ENCODE measurements at places on chromosomes 5 and 9. TPM values are rescaled to one million over a fixed set of nuclear protein-coding genes. Genes with fewer than 3 reads are reported as not detected.

Gene PCDHB3
- total RNA-seq, result 2.0 TPM

DNA sequence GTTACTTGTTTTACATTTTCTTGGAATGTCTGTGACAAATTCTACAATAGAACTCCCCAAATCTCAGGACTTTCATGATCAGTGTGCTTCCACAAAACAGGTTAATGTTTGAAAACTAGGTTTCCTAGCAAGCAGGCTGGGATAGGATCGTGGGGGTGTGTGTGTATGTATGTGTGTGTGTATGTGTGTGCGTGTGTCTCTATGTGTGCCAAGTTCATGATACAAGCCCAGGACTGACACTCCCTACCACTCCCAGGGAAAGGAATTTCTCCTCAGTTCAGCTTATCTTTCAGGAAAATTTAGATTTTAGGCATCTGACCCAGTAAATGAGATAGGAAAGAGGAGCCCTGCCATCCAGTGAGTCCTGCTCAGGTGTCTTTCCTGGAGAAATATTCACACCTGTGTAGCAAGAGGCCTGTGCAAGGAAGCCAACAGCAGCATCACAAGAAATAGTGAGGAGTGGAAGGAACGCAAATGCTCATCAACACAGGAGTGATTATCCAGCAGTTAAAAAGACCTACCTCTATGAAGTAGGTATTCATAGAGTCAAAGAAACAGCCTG is 13.8 kb upstream of the ABLIM3 start:
- no peak overlapping the region for H3K4me3 ChIP-seq
- H3K4me1 ChIP-seq, result no peaks in the 10 kb centered on the region

Gene GZMA
- total RNA-seq, result 1.1 TPM

Gene LCN10
- total RNA-seq, result 13.4 TPM

Gene BASP1
- 45.6 TPM for total RNA-seq

- no peak overlapping the region for H3K27ac ChIP-seq
- DNase-seq, result peak; percentile 85
Observed at GRCh38 chr9:38026021-38026809, 42.8 kb downstream of the SHB start.

GRCh38 chr5:115349001-115349817 is 52.8 kb upstream of the CCDC112 start:
- peaks cover 2% of the 10 kb centered on the region for H3K4me1 ChIP-seq
- no peaks in the 10 kb centered on the region for H3K27me3 ChIP-seq
- no peak for DNase-seq
- no peak overlapping the region for H3K4me3 ChIP-seq

Gene FUT7
- 0.27 TPM for total RNA-seq

GRCh38 chr5:103498800-103499551 is 63.6 kb downstream of the NUDT12 start:
- H3K36me3 ChIP-seq, result no peaks in the 10 kb centered on the region
- no peaks in the 10 kb centered on the region for H3K4me1 ChIP-seq
- DNase-seq, result no peak
- no peak overlapping the region for H3K27ac ChIP-seq
- H3K27me3 ChIP-seq, result no peaks in the 10 kb centered on the region

- H3K4me3 ChIP-seq, result no peak overlapping the region
- no peaks in the 10 kb centered on the region for H3K36me3 ChIP-seq
- peaks cover 2% of the 10 kb centered on the region for H3K4me1 ChIP-seq
Observed at GRCh38 chr5:14036947-14037346, 92.5 kb upstream of the DNAH5 start.

DNA sequence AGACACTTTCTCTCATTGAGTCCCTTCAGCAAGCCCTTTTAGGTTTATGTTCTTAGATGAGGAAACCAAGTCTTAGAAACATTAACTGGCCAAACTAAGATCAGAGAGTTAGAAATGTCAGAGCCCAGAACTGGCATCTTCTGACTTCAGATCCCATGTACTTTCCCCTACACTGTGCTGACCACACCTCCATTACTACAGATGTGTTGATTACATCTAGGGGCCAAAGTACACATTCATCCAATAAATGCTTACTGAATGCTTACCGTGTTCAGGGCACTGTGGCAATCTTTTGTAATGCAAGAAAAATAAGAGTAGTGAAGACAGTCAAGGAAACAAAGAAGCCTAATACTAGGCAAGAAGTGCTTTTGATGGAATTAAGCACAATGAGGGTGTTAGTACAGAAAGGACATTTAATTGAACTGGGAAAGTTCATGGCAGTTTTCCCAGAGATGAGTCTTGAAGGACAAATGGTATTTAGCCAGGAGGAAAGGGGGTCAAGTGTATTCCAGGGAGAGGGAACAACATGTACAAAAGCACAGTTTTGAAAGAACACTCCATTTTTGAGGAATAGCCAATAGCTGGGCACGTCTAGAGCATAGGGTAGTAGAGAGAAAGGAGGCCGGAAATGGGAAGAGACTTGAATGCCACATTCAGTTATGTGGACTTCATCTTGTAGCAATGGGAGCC is 89.7 kb upstream of the CDKN2B start:
- no peaks in the 10 kb centered on the region for H3K36me3 ChIP-seq
- no peak overlapping the region for H3K4me3 ChIP-seq
- H3K27ac ChIP-seq, result no peak overlapping the region
- no peaks in the 10 kb centered on the region for H3K27me3 ChIP-seq
- no peak for DNase-seq
- H3K4me1 ChIP-seq, result no peaks in the 10 kb centered on the region

DNA sequence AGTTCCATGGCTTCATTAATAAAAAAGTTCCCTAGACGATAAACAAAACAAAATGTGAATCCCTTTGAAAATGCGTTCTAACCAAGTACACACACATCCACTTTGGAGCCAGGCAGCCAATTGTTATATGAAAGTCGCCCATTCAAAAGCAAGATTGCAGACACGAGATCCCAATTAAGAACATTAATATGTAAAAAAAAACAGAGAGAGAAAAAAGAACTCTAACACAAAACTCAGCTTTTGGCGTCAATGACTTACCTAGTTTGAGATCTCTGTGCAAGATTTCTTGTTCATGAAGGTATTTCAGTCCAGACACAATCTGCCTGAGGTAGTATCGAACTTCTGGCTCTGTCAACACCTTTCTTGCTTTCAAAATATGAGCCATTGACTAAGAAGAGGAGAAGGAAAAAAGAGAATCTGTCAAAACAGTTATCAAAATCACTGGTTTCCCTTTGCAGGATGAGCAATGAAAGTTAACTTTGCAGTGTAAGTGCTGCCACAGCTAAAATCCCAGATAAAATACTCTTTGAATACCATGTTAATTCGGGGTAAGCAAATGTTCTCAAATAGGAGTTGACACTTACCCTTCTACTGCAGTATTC is 1.6 kb downstream of the PLK2 start:
- peak overlapping the region; percentile 83 for H3K4me3 ChIP-seq
- H3K27ac ChIP-seq, result no peak overlapping the region
- no peaks in the 10 kb centered on the region for H3K27me3 ChIP-seq
- DNase-seq, result no peak
- H3K4me1 ChIP-seq, result peaks cover 3% of the 10 kb centered on the region

DNA sequence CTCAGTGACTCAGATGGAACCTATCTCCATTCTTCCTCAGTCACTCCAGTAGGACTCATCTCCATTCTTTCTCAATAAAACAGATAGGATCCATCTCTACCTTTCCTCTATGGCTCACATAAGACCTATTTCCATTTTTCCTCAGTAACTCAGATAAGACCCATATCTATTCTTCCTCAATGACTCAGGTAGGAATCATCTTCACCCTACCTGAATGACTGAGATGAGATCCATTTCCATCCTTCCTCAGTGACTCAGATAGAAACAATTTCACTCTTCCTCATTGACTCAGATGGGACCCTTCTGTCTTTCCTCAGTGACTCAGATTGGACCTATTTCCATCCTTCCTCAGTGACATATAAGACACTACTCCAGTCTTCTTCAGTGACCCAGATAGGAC is 165.1 kb downstream of the FBXO4 start:
- H3K4me1 ChIP-seq, result no peaks in the 10 kb centered on the region
- H3K36me3 ChIP-seq, result no peaks in the 10 kb centered on the region
- no peak overlapping the region for H3K4me3 ChIP-seq
- no peaks in the 10 kb centered on the region for H3K27me3 ChIP-seq

Gene SPINK14
- total RNA-seq, result not detected

DNA sequence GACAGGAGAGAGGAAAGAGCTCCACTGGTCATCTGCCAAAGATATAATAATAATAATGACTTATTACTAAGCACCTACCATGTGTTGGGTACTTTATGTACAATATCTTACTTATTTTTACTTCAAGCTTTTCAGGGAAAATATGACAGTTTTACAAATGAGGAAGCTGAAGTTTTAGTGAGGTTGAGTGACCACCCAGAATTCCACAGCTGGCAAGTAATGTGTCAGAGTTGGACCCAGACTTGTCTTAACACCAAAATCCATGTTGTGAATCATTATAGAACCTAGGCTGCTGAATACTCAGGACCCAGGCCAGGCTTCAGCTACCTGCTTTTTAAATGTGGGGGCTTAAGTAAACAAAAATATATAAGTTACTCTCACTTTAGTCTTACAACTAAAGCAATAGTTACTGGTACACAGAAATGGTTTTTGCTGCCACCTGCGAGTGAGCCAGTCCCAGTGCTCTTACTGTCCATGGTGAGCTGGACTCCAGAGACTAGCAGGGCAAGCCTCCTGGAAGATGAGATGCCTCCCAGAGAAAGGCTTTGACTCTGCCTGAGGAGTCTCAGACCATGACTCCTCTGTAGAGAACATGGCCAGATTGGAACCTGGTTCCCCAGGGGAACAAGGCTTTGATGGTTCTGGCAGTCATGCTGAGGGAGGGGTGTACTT is 29.9 kb downstream of the RUSC2 start:
- H3K27me3 ChIP-seq, result no peaks in the 10 kb centered on the region
- peaks cover 21% of the 10 kb centered on the region for H3K4me1 ChIP-seq
- H3K27ac ChIP-seq, result peak overlapping the region; percentile 100
- no peaks in the 10 kb centered on the region for H3K36me3 ChIP-seq
- H3K4me3 ChIP-seq, result no peak overlapping the region

Gene DENND4C
- total RNA-seq, result 68.0 TPM

GRCh38 chr5:78543916-78544315 is 104.7 kb downstream of the LHFPL2 start:
- no peak overlapping the region for H3K27ac ChIP-seq
- H3K36me3 ChIP-seq, result no peaks in the 10 kb centered on the region
- peaks cover 7% of the 10 kb centered on the region for H3K4me1 ChIP-seq
- no peak for DNase-seq
- no peaks in the 10 kb centered on the region for H3K27me3 ChIP-seq

DNA sequence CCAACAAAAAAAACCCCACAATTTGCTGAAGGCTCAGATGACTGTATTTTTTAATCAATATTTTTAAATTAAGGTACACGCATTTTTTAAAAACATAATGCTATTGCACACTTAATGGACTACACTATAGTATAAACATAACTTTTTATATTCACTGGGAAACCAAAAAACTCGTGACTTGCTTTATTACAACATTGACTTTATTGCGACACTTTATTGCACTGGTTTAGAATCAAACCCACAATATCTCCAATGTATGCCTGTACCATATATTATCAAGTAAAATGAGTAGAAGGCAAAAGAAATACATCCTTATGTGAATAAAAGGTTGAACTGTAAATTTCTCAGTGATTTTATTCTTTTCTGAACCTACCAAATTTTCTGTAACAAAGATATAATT is 53.7 kb downstream of the RICTOR start:
- H3K4me3 ChIP-seq, result no peak overlapping the region
- no peak for DNase-seq
- no peaks in the 10 kb centered on the region for H3K36me3 ChIP-seq
- no peaks in the 10 kb centered on the region for H3K27me3 ChIP-seq
- no peak overlapping the region for H3K27ac ChIP-seq

DNA sequence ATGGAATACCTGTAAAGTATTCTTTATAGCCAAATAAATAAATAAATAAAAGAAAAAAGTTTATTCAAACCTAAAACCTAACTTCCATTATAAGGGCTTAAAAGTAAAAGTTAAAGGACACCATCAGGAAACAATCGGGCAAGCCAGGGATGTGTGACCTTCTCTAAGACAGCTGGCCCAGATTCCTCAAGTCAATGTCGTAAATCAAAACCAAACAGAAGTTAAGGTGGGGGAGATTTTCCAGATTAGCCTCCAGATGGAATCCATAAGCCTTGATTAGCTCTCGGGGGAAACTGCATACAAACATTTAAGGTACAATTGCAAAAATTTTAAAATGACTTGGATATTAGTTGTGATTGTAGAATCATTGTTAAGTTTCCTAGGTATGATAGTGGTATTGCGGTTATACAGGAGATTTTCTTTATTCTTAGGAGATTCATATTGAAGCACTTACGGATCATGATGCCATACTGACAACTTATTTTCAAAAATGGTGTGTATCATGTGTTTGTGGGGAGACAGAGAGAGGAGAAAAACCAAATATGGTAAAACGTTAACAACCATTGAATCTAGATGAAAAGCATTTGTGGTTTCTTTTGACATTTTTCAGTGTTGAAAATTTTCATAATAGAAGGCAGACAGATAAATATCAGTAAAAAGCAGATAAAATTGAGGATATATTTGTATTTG is 21.5 kb upstream of the MGAT1 start:
- DNase-seq, result no peak
- H3K27me3 ChIP-seq, result no peaks in the 10 kb centered on the region
- H3K4me3 ChIP-seq, result no peak overlapping the region
- H3K4me1 ChIP-seq, result no peaks in the 10 kb centered on the region
- no peaks in the 10 kb centered on the region for H3K36me3 ChIP-seq
- H3K27ac ChIP-seq, result no peak overlapping the region

DNA sequence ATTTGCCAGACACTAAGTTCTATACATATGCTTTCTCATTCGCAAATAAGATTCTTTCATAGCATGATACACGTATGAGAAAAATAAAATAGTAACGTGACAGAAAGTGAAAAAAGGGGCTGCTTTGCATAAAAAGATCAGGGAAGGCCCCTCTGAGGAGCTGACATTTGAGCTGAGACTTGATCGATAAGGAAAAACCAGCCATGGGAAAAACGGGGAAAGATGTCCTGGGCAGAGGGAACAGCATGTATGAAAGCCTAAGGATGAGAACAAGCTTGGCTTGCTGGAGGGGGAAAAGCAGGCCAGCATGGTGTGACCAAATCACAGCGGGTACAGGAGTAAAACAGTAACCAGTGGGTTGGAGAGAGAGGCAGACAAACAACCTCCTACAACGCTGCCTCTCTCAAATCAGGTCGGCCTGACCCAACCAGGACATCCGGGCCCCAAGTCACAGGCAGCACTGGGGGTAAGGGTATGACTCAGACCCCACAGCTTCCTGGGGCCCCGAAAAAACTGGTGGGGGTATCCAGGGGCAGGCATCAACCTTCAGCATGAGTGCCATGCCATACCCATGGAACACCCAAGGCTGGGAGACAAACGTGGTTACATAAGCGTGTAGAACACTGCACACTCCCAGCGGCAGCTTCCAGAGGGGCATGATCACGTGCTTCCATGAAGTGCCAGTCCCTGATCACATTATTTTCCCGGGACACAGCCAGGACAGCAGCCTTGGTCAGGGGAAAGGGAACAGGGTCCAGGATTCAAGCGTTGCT is 2.2 kb downstream of the TNIP1 start:
- no peaks in the 10 kb centered on the region for H3K36me3 ChIP-seq
- H3K4me1 ChIP-seq, result no peaks in the 10 kb centered on the region
- H3K27ac ChIP-seq, result no peak overlapping the region
- no peak overlapping the region for H3K4me3 ChIP-seq
- H3K27me3 ChIP-seq, result no peaks in the 10 kb centered on the region
- no peak for DNase-seq

All from aorta (tissue), 5 donors.